Anterior cingulate cortex (tissue), 58 donors: ENCODE measurements at places on chromosomes 7 and 10.

GRCh38 chr10:45461034-45461433 is 87.0 kb downstream of the ALOX5 start:
- no peak for DNase-seq

GRCh38 chr10:48655411-48656240 is 29.0 kb upstream of the WDFY4 start:
- peak; percentile 76 for DNase-seq

- no peak for DNase-seq
Observed at GRCh38 chr7:42274053-42274452, 37.0 kb upstream of the GLI3 start.

DNA sequence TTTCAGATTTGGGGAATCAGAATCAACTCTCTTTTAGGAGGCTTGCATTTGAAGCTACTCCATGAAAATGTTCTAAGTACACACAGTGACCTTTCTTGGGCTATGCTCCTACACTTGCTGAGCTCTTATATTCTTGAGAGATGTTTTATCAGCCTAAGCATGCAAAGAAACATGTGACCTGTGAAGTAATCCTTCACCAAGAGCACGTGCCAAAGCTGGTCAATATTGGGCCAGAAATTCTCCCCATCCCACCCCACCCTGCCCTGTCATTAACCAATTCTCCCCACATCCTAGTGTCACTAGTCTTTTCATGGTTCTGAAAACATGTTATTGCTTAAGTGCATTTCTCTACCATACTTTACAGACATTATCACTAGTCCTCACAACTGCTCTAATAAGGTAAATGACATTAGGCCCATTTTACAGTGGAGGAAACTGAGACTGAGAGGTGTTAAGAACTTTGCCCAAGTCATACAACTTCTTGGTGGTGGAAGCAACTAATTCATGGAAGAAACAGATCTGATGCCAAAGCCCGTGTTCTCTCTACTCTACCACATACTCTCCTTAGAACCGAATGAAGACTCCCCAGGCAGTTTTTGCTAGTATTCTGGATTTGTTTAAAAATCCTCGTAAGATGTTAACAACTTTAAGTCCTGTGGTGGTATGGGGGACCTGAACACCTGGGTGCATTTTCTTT is 200.6 kb downstream of the PTEN start:
- no peak for DNase-seq

- DNase-seq = no peak
Observed at GRCh38 chr7:73683788-73684693, 644 bp downstream of the BUD23 start.

GRCh38 chr7:28674359-28674782 is 262.1 kb downstream of the CREB5 start:
- DNase-seq = no peak

DNA sequence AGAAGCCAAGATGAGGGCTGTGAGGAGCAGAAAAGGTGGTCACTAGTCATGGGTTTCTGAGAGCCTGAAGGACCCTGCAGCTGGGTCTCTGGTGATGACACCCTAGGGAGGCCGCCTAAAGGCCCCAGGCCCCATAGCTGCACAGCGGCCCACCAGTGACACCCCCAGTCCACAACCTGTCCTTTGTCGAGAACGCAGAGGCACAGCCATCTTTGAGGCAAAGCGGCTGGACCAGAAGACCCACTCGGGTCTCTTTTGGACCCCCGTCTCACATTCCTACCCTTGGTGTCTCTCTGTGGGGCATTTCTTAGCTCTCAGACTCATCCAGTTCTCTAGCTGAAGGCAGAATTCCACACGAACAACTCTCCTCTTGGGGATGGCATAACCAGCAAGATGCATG is 18.8 kb downstream of the JCAD start:
- no peak for DNase-seq

- no peak for DNase-seq
Observed at GRCh38 chr7:99155211-99155610, 11.3 kb upstream of the SMURF1 start.

GRCh38 chr10:52551046-52551445 is 221.5 kb downstream of the MBL2 start:
- DNase-seq = no peak

DNA sequence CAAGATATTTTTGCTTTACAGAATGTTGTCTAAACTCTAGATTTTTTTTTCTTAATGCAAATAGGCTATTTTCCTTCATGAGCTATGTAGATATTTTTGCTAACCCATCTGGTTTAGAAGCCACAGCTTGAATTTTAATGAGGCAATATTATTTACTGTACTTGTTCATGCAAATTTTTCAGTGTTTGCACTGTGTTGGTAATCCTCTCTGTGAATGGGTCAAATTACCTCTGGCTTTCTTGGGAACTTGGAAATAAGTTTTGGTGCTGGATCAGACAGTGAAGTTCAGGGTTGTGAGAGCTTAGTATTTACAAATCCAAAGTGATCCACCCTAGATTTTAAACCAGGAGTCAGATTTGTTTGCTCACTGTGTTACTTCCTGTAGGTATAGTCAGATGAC is 686.9 kb downstream of the NXPH1 start:
- DNase-seq = no peak

DNA sequence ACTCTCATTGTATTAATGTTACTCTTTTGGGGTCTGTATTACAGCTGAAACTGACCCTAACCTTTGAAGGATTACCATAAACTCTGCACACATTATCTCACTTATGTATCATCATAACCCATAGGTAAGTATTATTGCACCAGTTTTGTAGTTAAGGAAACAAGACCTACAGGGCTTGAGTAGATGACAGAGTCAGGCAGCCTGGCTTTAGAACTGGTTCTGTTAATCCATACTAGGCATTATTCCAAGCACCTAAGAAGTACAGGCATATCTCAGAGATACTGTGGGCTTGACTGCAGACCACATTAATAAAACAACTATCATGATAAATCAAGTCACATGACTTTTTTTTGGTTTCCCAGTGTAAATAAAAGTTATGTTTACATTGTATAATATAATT is 17.1 kb upstream of the AKR1B1 start:
- no peak for DNase-seq
